ENCODE measurements at places on chromosomes 13 and 19.

DNA sequence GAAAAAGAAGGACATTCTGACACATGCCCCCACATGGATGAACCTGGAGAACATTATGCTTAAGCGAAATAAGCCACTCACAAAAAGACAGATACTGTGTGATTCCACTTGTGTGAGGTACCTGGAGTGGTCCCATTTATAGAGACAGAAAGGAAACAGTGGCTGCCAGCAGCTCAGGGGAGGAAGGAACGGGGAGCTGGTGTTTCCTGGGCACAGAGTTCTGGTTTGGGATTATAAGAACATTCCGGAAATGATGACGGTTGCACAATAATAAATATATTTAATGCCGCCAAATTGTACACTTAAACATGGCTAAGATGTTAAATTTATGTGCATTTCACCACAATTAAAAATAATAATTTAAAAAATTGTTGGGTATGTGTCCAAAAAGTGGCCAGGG, 33.0 kb downstream of the SERP2 start:
- DNase-seq = no peak

DNA sequence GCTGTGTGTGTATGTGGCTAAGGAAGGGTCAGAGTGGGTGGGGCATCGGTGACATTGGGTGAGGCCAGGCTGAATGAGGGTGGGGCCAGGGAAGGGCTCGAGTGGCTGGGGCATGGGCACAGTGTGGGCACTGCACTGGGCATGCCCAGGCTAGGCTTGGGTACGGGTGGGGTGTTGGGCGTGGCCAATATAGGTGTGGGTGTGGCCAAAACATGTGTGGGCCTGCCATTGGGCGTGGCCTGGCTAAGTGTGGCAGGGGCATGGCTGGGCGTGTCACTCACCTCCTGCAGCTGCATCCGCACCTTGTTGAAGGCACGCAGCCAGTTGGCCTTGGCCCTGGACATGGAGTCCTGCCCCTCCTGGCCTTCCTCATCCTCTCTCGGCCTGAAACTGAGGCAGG, 33.2 kb downstream of the UNC13A start:
- DNase-seq = no peak

DNA sequence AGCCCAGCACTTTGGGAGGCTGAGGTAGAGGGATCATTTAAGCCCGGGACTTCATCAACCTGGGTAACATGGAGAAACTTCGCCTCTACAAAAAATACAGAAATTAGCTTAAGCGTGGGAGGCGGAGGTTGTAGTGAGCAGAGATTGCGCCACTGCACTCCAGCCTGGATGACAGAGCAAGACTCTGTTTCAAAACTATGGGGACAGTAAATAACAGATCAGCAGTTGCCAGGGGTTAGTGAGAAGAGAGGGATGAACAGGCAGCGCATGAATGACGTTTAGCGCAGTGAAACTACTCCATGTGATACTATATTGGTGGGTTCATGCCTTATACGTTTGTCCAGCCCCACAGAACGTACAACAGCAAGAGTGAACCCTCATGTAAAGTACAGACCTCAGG, 7.1 kb upstream of the ICAM3 start:
- DNase-seq = no peak

DNA sequence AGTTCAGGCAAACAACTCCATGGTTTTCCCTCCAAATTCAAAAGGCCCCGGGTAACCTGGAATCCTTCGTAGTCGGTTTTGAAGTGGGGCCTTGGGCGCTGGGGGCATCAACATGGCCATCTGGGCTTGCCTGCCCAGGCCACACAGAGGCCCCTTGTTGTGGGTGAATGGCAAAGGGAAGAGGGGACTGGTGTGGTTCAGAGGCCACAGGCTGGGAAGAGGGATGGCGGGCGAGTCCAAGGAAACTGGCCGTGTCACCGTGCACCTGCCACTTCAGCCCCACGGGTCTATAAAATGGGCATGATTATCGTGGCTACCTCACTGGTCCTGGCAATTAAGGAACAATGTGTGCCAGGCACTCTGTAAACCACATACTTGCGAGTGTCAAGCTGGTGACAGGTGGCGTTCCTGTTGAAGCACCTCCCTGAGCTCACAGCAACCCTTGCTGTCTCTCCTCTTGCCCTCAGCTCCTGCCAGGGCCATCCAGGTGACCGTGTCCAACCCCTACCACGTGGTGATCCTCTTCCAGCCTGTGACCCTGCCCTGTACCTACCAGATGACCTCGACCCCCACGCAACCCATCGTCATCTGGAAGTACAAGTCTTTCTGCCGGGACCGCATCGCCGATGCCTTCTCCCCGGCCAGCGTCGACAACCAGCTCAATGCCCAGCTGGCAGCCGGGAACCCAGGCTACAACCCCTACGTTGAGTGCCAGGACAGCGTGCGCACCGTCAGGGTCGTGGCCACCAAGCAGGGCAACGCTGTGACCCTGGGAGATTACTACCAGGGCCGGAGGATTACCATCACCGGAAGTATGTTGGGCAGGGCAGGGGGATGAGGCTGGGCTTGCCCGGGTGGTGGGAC, 1.3 kb downstream of the LSR start:
- peak; percentile 16 for DNase-seq

DNA sequence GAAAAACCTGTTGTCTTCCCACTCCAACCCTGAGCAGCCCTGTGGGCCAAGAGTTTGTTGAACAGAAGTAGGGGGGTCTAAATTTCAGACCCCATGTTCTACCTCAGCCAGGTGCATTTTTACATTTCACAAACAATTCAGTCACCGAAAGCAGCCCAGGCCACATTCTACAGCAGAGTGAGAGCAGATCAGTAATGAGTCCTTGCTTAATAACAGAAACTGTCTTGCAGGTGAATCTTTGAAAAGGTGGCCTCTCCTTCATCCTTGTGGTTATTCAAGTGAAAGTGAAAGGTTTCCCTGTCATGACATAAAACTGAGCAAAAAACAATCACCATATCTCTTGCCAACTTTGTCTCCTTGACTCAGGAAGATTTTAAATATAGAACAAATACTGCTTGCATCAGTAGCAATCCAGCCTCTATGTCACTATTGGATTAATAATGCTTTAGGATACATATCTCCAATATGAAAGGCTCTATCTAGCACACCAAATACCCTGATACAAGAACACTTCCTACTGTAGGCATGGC, 670.2 kb downstream of the DIAPH3 start:
- DNase-seq = no peak

GRCh38 chr19:6677883-6678689, 8.1 kb upstream of the TNFSF14 start:
- peak; percentile 81 for DNase-seq

DNA sequence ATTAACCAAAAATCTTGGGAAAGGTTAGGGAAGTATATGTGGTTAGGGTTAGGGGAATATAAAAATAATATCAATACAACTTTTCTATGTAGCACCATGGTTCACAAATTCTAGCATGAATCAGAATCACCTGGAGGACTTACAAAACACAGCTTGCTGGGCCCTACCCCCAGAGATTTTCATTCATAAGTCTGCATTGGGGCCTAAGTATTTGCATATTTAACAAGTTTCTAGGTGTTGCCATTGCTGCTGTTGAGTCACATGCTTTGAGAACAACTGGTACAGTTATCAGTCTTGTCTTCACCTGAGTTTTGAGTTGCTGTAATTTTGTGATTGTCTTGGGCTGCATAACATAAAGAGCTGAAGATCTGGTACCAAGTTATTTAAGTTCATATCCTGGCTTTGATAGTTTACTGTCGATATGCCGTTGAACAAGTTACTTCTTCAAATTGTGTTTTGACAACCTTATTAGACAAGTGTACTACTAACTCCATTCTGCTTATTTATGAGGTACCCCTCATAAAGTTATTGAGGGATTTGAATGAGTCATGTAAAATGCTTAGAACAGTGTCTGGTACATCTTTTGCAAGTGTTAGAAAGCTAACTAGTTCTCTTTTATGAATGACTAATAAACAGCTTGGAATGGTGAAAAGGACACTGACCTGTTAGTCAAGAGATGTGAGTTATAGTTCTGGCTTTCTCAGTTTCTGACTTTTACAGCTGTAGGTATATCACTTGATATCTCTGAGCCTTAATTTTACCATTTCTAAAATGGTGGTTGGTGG, 132.9 kb downstream of the PAN3 start:
- no peak for DNase-seq

DNA sequence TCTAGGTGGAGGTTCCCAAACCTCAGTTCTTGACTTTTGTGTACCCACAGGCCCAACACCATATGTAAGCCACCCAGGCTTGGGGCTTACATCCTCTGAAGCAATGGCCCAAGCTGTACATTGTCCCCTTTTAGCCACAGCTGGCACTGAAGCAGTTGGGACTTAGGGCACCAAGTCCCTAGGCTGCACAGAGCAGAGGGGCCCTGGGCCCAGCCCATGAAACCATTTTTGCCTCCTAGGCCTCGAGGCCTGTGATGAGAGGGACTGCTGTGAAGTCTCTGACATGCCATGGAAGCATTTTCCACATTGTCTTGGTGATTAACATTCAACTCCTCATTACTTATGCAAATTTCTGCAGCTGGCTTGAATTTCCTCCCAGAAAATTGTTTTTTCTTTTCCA, 30.2 kb downstream of the ING1 start:
- no peak for DNase-seq

DNA sequence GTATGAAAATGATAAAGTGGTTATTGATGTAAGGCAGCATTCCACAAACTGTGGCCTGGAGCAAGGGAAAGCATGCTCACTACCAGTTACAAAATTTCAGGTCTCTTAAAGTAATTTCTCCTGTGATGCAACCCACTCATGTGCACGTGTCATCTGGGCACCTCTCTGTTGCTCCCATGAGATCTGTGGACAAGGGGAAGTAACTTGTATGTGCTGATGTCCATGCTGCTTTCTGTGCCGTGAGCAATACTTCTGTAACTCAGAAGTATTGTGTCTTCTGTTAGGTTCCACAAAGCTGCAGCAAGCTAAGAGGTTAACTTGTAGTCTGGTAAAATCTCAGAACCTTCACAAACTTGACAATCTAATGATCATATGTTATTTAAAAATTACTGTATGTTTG, 930.0 kb upstream of the SLITRK6 start:
- DNase-seq = no peak

GRCh38 chr13:64158908-64159307, 2743.3 kb upstream of the PCDH20 start:
- no peak for DNase-seq

GRCh38 chr13:82506805-82507414, 1375.4 kb downstream of the SLITRK1 start:
- DNase-seq = no peak

DNA sequence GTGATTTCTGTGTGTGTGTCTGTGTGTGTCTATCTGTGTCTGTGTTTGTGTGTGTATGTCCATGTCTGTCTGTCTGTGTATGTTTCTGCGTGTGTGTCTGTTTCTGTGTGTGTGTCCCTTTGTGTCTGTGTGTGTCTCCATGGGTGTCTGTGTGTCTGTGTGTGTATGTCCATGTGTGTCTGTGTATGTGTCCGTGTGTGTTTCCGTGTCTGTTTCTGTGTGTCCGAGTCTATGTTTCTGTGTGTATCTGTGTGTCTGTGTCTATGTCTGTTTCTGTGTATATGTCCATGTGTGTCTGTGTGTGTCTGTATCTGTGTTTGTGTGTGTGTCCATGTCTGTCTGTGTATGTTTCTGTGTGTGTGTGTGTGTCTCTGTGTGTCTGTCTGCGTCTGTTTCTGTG, 276.3 kb upstream of the SOX1 start:
- no peak for DNase-seq

DNA sequence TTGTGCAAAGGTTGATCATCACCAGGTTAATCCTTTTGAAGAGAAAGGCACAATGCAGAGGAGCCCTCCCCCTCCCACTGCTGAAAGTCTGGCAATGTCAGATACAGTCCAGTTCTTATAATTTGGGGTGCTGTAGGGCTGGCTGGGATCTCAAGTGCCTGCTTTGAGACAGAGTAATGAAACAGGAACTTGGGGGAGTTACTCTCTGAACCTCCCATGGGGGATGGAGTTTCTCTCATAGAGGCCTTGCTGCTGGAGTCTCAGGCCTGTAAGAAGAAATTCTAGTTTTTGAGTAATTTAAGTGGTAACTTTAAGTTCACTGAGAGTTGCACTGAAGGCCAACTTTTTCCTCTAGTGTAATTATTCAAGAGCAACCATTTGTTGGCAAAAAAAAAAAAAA, 410.5 kb downstream of the KCNRG start:
- no peak for DNase-seq

GRCh38 chr19:19540715-19541515, 2.9 kb downstream of the CILP2 start:
- peak; percentile 90 for DNase-seq

DNA sequence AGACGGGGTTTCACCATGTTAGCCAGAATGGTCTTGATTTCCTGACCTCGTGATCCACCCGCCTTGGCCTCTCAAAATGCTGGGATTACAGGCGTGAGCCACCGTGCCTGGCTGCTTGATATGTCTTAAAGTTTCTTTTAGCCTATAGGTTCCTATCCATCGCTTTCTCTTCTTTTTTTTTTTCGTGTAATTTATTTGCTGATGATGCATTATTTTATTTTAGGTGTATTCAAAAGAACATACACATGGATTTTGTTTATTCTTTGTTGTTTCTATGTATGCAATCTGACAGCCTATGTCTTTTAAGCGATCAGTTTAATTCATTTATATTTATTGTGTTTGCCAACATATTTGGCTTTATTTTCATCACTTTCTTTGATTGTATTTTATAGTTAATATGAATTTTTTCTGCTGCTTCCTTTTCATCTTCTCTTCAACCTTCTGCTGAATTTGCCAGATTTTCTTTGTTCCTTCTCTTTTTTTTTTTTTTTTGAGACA, 26.0 kb upstream of the TNFAIP8L1 start:
- no peak for DNase-seq

DNA sequence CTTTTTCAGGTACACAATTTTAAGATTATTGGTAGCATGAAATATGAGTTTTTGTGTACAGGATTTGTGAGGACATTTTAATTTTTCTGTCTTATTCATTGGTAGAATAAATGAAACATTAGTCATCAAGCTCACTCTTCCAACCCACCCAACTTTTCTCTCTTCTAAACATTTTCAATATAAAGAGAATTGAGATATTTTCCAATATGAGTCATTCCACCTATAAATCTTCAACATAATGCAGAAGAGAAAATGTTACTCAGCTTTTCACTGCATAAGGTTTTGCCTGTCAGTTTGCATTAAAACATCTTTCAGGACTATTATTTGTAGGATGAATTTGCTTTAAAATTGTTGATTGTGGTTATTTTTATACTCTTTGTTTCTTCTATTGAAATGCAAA, 330.7 kb downstream of the PCDH20 start:
- no peak for DNase-seq

DNA sequence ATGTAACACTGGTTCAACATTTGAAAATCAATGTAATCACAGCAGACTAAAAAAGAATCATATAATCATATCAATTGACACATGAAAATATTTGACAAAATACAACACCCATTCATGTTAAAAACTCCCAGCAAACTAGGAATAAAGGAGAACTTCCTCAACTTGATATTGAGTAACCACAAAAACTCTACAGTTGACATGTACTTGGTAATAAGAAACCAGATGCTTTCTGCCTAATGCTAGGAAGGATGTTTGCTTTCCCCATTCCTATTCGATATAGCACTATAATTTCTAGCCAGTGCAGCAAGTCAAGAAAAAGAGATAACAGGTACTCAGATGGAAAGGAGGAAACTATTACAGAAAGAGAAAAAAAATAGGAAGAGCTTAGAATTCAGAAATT, 26.9 kb downstream of the UFM1 start:
- no peak for DNase-seq

- DNase-seq = no peak
These were observed 7.2 kb downstream of the VSTM2B start for GRCh38 chr19:29532956-29533355.

Data from GM13976 (cell line).